ENCODE measurements at places on chromosomes 16 and 17.

GRCh38 chr17:75474736-75475135, 18.3 kb downstream of the TMEM94 start:
- H3K36me3 ChIP-seq, result peaks cover 18% of the 10 kb centered on the region
- H3K27me3 ChIP-seq, result no peaks in the 10 kb centered on the region
- no peaks in the 10 kb centered on the region for H3K4me1 ChIP-seq
- H3K27ac ChIP-seq, result no peak overlapping the region

- no peak for DNase-seq
- no peak overlapping the region for H3K4me3 ChIP-seq
- H3K36me3 ChIP-seq, result peaks cover 9% of the 10 kb centered on the region
- no peak overlapping the region for H3K27ac ChIP-seq
- peaks cover 56% of the 10 kb centered on the region for H3K4me1 ChIP-seq
Measured at GRCh38 chr16:84710686-84711085, 10.9 kb downstream of the USP10 start.

DNA sequence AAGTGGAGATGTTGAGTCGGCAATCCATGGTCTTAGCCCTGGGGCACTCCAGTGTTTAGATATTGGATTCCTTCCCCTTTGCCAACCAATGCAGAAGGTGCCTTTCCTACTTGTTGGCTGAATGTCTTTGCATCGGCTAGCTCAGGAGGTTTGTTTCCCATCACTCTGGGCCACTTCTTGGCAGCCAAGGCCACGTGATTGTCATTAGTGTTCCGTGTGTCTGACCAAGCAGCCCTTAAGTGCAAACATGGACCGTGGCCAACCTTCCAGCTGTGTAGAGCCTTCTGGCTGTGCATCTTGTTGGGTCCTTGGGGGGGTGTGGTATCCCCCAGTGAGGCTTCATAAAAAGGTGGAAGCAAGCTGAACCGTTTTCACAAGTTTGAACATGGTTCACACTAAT, 66.0 kb downstream of the GNAO1 start:
- H3K27me3 ChIP-seq, result peaks cover 6% of the 10 kb centered on the region
- H3K27ac ChIP-seq, result no peak overlapping the region
- no peak overlapping the region for H3K4me3 ChIP-seq
- peaks cover 4% of the 10 kb centered on the region for H3K4me1 ChIP-seq

GRCh38 chr17:17401271-17401781, 75.5 kb upstream of the MED9 start:
- no peak overlapping the region for H3K4me3 ChIP-seq
- H3K36me3 ChIP-seq, result no peaks in the 10 kb centered on the region
- peaks cover 19% of the 10 kb centered on the region for H3K4me1 ChIP-seq
- H3K27me3 ChIP-seq, result peaks cover 1% of the 10 kb centered on the region

DNA sequence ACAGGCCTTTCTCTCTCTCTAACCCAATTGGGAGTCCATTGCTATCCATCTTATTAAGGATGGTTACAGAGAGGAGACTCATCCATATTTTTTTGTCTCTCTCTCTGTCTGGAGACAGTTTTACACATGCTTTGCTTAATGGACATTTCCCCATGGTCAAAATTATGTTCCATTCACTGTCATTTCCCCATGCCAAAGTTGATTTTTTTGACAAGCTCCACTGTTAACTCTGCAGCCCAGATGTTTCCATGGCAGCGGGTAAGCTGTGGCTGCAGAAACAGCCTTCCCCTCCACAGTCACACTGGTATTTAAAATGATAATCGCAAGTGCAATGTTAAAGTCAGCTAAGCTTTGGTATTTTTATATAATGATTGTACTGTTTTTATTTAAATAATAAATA, 63.9 kb upstream of the HLF start:
- H3K27ac ChIP-seq, result no peak overlapping the region
- H3K36me3 ChIP-seq, result peaks cover 5% of the 10 kb centered on the region
- H3K4me1 ChIP-seq, result no peaks in the 10 kb centered on the region
- H3K4me3 ChIP-seq, result no peak overlapping the region
- no peak for DNase-seq
- H3K27me3 ChIP-seq, result peaks cover 11% of the 10 kb centered on the region

GRCh38 chr17:5526821-5527598, 40.6 kb downstream of the MIS12 start:
- H3K4me3 ChIP-seq, result no peak overlapping the region
- H3K36me3 ChIP-seq, result peaks cover 49% of the 10 kb centered on the region
- H3K27me3 ChIP-seq, result no peaks in the 10 kb centered on the region
- no peaks in the 10 kb centered on the region for H3K4me1 ChIP-seq

All from memory B cell (primary cell).